Esophagus squamous epithelium (tissue), 5 donors: ENCODE measurements at places on chromosomes 5 and 9. TPM values are rescaled to one million over a fixed set of nuclear protein-coding genes. Genes with fewer than 3 reads are reported as not detected.

Gene PPP2R2B
- 0.70 TPM for total RNA-seq

Gene OR1J2
- not detected for total RNA-seq

- no peak for DNase-seq
These were observed 5.5 kb downstream of the FOXB2 start for GRCh38 chr9:77024776-77025545.

DNA sequence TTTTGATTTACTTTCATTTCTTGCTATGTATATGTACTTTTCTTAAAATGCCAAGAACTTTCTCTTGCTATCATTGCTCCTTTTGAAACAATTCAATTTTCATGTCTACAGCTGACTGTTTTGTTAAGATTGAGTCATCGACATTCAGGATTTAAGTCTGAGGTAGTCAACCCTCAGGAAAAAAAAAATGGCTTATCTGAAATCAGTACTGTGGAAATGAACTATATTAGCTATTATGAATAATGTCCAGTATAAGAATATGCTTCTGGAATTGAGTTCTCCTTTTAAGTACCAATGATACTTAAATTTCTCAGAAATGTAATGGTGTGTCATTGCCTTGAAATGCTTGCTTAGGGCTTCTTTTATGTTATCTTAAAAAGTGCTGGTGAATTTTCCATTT, 37.9 kb downstream of the TNFAIP8 start:
- no peak for DNase-seq

DNA sequence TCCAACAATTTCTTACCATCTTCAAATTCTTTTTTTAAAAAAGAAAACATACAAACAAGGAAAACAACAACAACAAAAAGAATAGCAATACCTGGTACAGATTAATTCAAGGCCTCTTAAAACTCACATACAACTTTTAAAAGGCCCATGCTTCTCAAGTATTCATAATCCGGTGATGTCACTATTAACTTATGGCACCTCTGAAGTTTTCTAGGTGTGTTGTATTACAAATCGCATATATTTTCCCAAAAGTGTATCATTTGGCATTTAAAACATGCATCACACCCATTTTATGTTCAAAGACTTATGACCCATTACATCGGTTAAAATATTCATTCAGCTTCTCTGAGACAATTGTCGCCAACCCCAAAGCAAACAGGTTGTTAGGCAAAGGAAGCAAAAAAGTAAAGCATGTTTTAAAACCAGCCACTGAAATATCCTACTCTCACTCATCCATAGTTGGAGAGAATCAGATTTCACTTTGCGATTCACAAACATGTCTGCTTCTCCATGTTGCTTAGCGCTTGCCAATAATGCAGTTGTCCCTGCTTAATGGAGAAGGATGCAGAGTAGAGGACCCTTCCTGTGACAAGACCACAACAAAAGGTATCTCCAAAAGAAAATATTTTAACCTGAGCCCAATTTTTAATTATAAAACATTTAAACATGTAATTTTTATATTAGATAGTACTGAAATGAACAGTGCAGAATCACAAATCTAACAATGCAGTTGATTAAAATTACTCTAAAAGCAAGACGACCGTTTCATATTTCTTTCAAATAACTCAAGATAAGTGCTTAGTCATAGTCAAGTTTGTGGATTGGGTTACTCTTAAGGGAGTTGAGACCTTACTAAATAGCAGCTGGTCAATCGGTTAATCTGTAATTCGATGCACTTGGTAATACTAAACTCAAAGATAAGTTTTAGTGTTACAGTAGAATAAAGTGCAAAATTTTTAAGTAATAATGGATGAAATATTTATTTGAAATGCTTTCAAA, 1.6 kb downstream of the SKP1 start:
- DNase-seq, result no peak

DNA sequence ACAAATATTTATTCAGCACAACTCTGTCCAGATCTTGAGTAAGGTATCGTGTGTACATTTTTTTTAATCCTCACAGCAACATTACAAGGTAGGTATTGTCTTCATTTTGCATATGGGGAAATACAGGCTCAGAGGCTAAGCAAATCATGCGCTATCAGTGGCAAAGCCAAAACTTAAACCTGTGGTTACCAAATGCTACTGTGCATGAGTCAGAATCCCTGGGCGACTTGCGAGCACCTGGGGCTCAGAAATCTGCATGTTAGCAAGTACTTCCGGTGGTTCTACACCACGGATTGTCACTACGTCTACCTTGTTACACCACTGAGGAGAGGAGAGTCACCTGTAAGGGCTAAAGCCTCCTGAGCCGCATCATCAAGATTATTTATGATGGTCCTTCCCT, 21.3 kb downstream of the C5orf58 start:
- no peak for DNase-seq

DNA sequence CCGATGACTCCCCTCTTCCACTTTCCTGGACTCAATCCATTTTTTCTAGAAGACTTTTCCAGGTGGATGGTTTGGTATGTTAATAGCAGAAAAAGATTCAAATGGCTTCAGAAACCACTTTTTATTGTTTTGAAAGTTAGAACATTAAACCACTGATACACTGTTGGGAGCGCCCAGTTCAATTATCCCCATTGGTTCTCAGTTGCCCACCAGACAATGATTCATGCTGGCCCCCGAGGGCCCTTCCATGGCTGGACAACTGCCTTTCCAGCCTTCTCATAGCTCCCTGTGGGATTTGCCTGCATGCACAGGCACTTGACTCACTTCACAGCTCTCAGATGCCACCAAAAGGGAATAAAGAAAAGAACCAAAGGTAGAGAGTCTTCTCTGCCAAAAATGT, 21.3 kb upstream of the ANKRD34B start:
- DNase-seq, result no peak

DNA sequence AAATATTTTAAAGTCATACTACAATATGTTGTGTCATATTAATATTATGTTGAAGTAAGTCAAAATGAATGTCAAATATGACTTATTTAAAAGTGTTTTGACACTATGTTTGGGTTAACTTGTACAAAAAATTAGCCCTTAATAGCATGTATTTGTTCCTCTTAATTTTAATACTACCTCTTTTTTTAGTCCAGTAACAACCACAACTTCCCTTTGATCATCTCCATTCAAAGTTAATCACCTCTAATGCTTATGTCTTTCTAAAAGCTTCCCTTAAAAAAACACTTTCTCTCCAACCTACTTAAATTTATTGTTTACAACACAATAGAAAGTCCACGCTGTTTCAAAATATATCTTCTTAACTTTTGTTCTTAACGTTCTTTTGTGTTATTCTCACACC, 9.6 kb downstream of the SLCO4C1 start:
- DNase-seq, result no peak

- DNase-seq, result no peak
These were observed 143.7 kb downstream of the ACER2 start for GRCh38 chr9:19552282-19553105.

DNA sequence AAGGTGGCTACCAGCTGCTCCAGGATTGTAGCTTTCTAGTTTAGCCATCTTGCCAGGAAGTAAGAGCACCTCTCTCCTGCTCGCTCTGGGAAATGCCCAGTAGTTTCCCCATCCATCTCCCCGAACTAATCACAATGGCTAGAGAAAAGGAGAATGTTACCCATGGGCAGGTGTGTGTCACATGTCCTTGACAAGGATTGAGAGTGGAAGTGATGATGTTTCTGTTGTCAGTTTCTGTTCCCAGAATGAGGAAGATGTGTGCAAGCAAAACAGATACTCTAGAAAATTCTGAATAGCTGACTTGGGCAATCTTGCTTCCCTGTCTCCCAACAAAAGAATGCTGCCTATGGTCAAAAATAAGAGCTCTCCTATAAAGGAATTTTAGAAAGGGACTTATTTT, 429.5 kb downstream of the EBF1 start:
- no peak for DNase-seq

GRCh38 chr9:8694983-8695588, 895.5 kb upstream of the DMAC1 start:
- DNase-seq, result no peak

DNA sequence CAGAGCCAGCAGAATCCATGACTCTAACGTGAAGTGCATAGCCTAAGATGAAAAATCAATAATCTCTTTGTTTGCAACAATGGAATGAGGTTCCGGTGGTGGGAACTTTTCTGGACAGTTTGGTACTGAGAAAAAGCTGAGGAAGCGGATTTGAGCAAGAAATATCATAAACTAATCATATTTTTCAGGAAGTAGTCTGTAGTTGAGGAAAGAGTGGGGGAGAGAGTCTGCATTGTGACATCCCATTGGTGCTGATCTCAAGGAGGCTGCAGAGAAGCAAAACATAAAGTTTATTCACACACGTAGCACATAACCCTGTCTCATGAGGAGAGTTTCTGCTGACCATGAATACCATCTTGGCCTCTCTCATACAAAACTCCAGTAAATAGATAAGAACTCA, 15.8 kb upstream of the FCHO2 start:
- no peak for DNase-seq

- DNase-seq, result no peak
These were observed 94.6 kb upstream of the RANBP6 start for GRCh38 chr9:6109986-6110385.

DNA sequence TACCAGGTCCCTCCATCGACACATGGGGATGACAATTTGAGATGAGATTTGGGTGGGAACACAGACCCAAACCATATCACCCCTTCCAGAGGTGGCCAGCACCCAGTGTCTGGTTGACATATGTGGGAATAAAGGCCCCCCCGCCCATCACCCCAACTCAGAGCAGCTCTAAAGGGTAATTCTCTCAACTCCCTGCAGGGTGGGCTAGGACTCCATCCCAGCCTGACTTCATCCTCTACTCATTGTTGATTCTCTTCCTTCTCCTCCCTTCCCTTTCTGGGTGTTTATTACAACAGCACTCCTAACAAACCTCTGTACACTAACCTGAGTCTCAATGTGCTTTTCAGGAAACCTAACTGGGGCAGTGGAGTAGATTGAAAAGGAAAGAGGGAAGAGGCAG, 339.9 kb downstream of the ACTL7B start:
- DNase-seq, result no peak

DNA sequence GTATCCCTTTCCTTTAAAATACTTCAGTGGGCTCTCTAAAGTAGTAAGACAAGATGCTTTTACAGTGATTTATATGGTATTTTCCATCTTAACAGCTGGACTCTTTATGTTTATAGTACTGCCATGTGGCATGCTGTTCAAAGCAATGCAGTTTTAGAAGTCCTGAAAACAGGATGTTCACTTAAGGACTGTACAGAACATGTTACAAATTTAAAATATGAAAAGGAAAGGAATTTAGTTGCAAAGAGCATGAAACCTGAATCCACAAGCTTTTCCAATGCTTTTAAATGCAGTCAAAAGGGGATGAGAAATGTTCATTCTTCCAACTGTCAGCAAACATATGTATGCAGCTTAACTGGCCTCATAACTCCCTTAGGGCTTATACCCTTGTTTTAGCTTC, 580.2 kb downstream of the EFNA5 start:
- no peak for DNase-seq

- DNase-seq, result no peak
These were observed 109.8 kb upstream of the TXNDC8 start for GRCh38 chr9:110447476-110447875.

- no peak for DNase-seq
These were observed 36.3 kb upstream of the BASP1 start for GRCh38 chr5:17180864-17181723.

DNA sequence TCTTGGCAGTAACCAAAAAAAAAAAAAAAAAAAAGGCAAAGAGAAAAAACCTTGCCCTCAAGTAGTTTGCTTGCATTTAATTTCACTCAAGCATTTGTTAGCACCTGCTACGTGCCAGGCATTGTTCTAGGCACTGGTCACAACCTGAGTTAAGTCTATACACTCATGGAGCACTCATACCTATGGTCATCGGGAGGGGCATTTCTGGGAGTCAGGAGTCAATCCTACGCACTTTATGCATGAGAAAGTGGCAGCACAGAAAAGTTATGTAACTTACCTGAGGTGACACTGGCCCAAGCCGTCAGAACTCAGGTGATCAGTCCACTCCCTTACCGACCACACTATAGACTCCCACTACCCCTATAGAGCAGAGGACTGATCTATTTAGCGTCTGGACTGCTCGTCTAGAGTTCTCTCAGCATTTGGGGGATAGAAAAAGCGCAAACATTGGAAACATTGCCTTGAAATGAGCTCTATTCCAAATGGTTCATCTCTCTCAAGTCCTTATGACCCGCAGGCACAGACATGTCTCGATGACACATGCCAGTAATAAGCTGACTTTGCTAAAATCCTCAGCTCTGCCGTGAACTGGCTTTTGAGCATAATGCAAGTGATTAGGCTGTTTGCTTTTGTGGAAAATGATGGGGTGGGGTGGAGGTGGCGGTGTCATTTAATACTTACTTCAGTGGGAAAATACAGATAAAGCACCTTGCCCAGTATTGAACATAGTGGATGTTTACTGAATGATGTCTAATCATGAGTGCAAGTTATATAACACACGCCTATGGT, 160.2 kb downstream of the ARHGEF28 start:
- no peak for DNase-seq

DNA sequence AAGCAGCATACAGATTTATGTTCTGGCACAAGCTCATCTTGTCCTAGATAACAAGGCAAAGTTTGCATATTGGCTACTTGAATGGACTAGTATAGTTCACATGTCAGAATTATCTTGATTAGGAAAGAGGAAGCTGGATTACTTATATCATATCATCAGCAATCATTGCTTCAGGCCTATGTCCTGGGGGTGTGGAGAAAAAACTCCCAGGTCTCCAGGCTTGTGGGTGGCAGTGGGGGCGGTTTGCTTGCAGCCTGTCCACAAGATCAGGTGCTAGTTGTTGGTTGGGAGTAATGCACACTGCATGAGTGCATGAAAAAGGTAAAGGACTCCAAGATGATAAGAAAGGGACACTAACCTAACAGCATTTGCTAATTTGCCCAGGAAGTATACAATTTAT, 326.4 kb upstream of the PDE4D start:
- DNase-seq, result no peak

Gene MARVELD2
- 15.6 TPM for total RNA-seq

Gene FCHSD1
- total RNA-seq, result 6.0 TPM

DNA sequence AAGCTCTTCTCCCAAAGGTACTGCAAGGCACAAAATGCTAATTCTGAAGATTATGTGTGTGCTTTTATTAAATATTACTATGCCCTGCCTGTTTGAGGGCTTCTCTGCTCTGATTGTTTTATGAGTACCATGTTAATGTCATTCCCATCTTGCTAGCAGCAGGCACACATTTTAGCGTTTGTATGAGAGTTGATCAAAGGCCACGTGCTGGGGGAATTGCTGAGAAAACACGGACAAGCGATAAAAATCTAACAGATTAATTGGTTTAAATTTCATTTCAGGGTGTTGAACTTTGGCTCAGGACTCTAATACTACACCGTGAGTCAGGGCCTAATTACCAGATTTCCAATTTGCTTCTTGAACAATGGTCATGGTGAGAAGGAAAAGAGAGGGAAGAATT, 298.4 kb downstream of the EBF1 start:
- no peak for DNase-seq

Gene HRH2
- 0.15 TPM for total RNA-seq

GRCh38 chr5:154776167-154776566, 21.0 kb downstream of the LARP1 start:
- DNase-seq, result no peak

GRCh38 chr5:181221792-181222629, 1.1 kb upstream of the TRIM41 start:
- DNase-seq, result no peak

Gene ANKRD33B
- total RNA-seq, result 6.5 TPM
